Stimulated activated CD4-positive, alpha-beta T cell treated with anti-CD3 and anti-CD28 coated beads, TNF-alpha, amount 100 ng/mL, for 1 hour (primary cell): ENCODE measurements at places on chromosomes 2 and 18.

DNA sequence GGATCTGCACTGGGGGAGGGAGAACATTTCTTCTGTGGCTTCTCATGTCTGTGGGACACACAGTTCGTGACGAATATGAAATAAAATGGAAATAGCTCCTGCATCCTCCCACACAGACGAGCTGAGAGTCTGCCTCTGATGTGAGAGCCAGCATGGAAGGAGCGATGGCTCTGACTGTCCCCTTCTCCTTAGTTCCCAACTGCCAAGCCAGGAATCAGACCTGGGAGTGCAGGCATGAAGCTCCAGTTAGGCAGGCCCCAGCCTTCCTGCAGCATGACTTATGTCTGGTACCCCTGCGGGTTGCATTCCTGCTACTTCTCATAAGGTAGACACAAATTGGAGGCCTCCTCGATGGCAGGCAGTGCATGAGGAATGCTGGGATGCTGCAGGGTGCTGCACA lies 56.2 kb downstream of the PRKCE start:
- no peak for DNase-seq

DNA sequence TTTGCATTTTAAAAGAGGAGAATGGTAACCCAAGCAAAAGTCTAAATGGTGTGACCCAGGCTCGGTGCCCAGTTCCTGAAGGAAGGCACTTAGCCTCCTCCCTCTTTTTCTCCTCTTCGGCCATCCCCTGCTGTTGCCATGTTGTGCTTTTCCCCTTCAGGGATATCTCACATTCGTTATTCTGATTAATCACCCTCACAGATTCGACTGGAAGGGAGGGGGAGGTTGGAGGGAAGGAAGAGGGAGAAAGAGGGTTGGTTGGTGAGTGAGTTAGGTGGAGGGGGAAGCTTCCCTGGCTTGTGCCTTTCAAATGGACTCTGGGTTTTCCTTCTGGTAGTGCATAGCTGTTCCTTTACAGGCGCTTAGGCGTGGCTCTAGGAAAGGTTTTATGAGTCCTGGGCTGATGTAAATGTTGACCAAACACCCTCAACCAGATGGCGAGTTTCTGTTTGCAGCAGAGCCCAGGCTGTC lies 39.0 kb upstream of the LYPD6B start:
- DNase-seq: no peak

DNA sequence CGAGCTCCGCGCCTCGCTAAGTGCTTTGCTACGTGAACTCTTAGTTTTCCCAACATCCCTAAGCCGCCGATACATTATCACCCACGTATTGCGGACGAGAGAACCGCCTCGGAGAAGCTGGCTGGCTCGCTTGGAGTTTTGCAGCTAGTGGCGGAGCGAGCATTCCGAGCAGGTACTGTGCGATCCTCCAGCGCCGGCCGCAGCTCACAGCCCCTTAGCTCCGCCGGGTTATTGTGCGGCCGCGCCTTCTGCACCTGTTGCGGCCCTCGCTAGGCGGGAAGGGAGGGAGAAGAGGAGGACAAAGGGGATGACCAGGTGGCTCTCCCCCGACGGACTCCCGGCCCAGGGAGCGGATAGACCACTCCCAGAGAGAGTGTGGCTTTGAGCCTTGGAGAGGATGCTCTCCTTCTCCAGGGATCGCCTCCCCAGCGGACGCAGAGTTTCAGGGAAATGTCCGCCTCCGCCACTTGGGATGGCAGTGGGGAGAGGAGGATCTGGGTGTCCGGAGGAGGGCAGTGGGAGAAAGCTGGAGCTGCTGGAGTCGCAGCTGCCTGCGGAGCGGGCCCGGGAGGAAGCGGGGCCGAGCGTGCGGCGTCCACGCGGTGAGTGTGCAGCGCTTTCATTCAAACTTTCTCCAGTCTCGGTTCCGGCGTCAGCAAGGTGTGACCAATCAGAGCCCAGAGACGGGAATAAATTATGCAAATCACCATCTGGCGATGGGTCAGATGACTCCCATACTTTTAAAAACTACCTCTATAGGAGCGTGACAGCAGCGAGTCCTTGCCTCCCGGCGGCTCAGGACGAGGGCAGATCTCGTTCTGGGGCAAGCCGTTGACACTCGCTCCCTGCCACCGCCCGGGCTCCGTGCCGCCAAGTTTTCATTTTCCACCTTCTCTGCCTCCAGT lies at the start of gene LIPG:
LIPG (plus strand) TSS at position 769 of the 905 bp plus-strand sequence. CDS start 252 bp downstream, outside the sequence.
- peak; percentile 17 for DNase-seq

- no peak for DNase-seq
Observed at GRCh38 chr2:82675186-82675585, 1783.9 kb downstream of the SUCLG1 start.

GRCh38 chr2:152762202-152762601 lies 43.8 kb downstream of the ARL6IP6 start:
- no peak for DNase-seq

GRCh38 chr2:18926631-18927524 lies 337.5 kb upstream of the NT5C1B start:
- DNase-seq: no peak

GRCh38 chr2:131041402-131042147 lies 51.7 kb downstream of the FAM168B start:
- no peak for DNase-seq
